Dorsolateral prefrontal cortex (tissue), 122 donors: ENCODE measurements at places on chromosomes 11 and 22. TPM values are rescaled to one million over a fixed set of nuclear protein-coding genes. Genes with fewer than 3 reads are reported as not detected.

DNA sequence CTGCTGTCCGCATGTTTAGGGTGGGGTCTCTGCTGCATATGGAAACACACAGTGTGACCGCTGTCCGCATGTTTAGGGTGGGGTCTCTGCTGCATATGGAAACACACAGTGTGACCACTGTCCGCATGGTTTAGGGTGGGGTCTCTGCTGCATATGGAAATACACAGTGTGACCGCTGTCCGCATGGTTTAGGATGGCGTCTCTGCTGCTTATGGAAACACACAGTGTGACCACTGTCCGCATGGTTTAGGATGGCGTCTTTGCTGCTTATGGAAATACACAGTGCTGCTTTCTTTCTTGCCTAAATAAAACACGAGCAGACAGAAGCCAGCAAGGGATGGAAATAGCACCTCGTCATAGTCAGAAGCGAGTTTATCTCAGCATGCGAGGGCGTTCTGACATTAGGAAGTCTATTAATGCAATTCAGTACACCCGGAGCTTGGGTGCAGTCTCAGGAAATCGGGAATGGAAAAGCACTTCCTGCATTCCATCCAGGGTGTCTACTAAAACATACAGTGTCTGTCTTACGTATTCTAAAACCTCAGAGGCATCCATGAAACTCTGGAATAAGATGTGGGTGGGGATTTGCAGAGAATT, 32.6 kb upstream of the TOLLIP start:
- no peak for DNase-seq

Gene USP2
- total RNA-seq, result 41.2 TPM

Gene BARX2
- total RNA-seq, result 0.57 TPM

DNA sequence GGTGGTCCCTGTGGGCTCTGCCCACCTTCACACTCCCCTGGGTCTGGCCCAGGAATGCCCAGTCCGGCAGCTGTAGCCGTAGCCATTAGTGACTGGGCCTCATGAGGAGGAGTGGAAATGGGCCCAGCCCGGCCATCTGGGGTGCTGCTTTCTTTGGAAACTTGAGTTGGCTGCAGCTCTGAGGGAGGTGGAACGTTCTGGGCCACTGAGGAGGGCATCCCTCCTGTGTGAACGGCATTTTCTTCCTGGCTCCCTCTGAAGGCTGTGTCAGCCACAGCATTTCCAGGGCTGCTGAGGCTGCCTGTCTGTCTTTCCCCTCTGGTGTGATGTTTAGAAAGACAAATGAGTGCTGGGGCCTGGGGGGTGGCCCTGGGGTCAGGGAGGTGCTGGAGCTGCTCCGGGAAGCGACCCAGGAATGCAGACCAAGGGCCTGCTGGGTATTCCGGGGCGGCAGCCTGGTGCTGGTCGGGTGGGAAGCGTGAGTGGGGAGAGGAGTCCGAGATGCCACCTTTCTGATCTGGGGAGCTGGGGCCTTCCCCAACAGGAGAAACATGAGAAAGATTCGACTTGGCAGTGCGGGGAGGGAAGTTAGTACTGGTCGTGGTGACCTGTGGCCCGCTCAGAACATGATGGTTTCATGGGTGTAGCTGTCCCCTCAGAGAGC, 27.1 kb downstream of the PTDSS2 start:
- no peak for DNase-seq

DNA sequence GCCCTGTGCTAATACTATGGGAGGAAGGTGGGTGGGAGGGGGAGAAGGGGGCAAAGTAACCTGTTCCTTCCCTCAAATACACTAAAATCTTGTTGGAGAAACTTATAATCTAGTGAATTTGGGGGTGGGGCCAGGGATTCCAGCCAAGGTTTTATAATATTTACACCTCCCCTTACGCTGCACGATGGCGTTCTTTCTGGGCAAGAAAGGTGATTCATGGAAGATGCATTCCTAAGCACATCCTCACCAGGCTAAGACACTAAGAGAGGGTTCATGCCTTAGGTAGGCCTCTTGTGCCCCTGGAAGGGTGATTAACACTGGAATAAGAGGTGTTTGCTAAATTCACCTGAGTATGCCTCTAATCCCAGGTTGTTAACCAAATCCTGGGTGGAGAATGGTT, 82.6 kb downstream of the BARX2 start:
- DNase-seq, result no peak
